Cardiac muscle cell (in vitro differentiated cells and primary cell): ENCODE measurements at places on chromosomes 4 and X. TPM values are rescaled to one million over a fixed set of nuclear protein-coding genes. Genes with fewer than 3 reads are reported as not detected.

The OTUD6A gene
- polyA plus RNA-seq: not detected in 2 replicates

The SSX1 gene
- not detected in 2 replicates for polyA plus RNA-seq

The SORCS2 gene
- polyA plus RNA-seq: 0.92 and 4.4 TPM in 2 replicates

The CFAP99 gene
- 0.10 TPM in 1 of 2 replicates, not detected in the other for polyA plus RNA-seq

The RASSF6 gene
- not detected in 2 replicates for polyA plus RNA-seq

The SLC16A2 gene
- 8.7 and 11.8 TPM in 2 replicates for polyA plus RNA-seq

The KCNE5 gene
- 0.33 and 0.46 TPM in 2 replicates for polyA plus RNA-seq

The FGF2 gene
- polyA plus RNA-seq: 3.0 and 3.4 TPM in 2 replicates

The MAGEB1 gene
- not detected in 2 replicates for polyA plus RNA-seq

The ENOPH1 gene
- polyA plus RNA-seq: 43.2 and 43.4 TPM in 2 replicates

The MAP9 gene
- 39.3 and 41.9 TPM in 2 replicates for polyA plus RNA-seq

The TMPRSS11F gene
- not detected in 2 replicates for polyA plus RNA-seq

The FAM9C gene
- polyA plus RNA-seq: not detected in 2 replicates

The PWWP3B gene
- 19.2 and 26.0 TPM in 2 replicates for polyA plus RNA-seq

The BOD1L1 gene
- 17.7 and 21.4 TPM in 2 replicates for polyA plus RNA-seq

The CENPVL1 gene
- 1.2 and 1.6 TPM in 2 replicates for polyA plus RNA-seq

The NPY2R gene
- not detected in 2 replicates for polyA plus RNA-seq

The PASD1 gene
- polyA plus RNA-seq: 0.13 TPM in 1 of 2 replicates, not detected in the other

The NAP1L2 gene
- polyA plus RNA-seq: 2.7 and 3.6 TPM in 2 replicates

The CXCL6 gene
- polyA plus RNA-seq: not detected in 2 replicates

The NDNF gene
- polyA plus RNA-seq: 2.6 and 9.3 TPM in 2 replicates

The SASH3 gene
- polyA plus RNA-seq: 0.13 and 0.21 TPM in 2 replicates

The STATH gene
- 1.9 TPM in 1 of 2 replicates, not detected in the other for polyA plus RNA-seq

The CORIN gene
- polyA plus RNA-seq: 110 and 168 TPM in 2 replicates

The SPANXN3 gene
- not detected in 2 replicates for polyA plus RNA-seq

The H2BW1 gene
- polyA plus RNA-seq: not detected in 2 replicates

The HSFX2 gene
- 0.43 TPM in 1 of 2 replicates, not detected in the other for polyA plus RNA-seq

The ADAMTS3 gene
- 1.2 and 3.3 TPM in 2 replicates for polyA plus RNA-seq

The CYSLTR1 gene
- polyA plus RNA-seq: 0.09 TPM in 1 of 2 replicates, not detected in the other

The MAGEA2B gene
- polyA plus RNA-seq: 0.29 TPM in 1 of 2 replicates, not detected in the other

The NSG1 gene
- 6.1 and 18.4 TPM in 2 replicates for polyA plus RNA-seq

The NEUROG2 gene
- polyA plus RNA-seq: 0.44 TPM in 1 of 2 replicates, not detected in the other

The SATL1 gene
- 0.27 and 1.1 TPM in 2 replicates for polyA plus RNA-seq
